CD14-positive monocyte (primary cell): ENCODE measurements at places on chromosomes 5 and 9. TPM values are rescaled to one million over a fixed set of nuclear protein-coding genes. Genes with fewer than 3 reads are reported as not detected.

GRCh38 chr5:98309785-98310598 is 463.5 kb upstream of the RGMB start:
- peak; percentile 34 for DNase-seq

DNA sequence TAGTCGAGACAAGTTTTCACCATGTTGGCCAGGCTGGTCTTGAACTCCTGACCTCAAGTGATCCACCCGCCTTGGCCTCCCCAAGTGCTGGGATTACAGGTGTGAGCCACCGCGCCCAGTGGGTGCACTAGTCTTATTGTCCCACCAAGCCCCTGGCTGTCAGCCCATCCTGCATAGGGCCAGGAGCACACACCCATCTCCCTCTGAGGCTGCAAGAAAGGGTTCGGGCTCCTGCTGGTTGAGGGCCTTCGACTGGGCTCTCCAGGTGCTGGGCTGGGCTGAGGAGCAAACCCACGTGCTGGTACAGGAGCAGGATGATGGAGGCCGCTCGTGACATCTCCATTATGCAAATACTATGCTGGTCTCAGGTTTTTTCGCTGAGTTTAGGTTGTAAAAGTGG is 25.1 kb upstream of the RNF130 start:
- DNase-seq = no peak

GRCh38 chr5:71789746-71790145 is 70.7 kb downstream of the CARTPT start:
- no peak for DNase-seq

DNA sequence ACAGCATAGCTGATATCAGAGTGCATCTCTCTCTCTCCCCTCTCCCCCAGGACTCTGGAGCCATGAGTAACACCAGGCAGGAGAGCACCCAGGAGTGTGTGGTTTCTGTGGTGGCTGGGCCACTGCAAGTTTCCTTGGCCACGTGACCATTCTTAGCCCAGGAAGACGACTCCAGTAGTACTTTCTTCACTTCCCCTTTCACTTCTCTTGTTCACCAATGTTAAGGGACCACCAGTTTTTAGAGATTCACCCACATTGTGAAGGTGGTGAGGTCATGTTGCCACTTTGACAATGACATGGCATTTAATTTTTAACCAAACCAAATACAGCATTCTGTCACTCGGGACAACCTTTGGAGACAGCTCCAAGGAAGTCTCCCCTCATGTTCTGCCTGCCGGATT is 17.9 kb upstream of the DAPK1 start:
- DNase-seq = peak; percentile 99

- no peak for DNase-seq
Measured at GRCh38 chr5:107887166-107887943, 216.6 kb upstream of the EFNA5 start.

DNA sequence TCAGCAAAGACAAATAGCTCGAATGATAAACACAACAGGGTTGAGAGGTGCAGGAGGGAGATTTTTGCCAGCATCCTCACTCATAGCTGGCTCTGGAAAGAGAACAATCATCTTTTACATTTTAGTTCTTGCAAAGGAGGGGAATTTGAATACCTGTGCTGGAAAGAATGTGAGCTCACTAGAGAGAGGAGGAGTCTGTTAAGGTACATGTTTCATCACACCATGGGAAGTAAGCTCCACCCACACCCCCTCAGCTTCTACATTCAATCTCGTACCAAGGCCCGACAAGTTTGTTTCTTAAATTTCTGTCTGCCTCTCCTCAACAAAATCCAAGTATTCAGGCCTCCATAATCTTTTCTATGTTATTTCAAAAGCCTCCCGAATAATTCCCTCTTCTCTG is 254.6 kb downstream of the BRINP1 start:
- DNase-seq = no peak

DNA sequence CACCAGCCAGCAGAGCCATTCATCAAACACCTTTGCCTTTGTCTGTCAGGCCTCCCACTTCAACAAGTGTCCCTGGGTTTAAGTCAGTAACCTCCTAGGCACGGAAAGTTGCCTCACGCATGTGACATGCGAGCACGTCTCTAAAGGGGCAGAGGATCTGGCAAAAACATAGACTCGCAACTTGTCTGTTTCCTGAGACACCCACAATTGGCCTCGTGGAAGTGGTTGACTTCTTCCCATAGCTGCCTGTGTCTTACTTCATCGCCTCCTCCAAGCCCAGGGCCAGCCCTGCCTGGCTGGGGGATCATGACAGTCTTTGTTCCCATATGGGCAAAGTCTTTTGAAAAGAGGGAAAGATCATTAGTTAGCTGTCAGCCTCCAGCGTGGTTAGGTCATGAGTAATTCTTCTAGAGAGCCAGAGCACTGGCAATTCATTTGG is 35.5 kb upstream of the GLRX start:
- no peak for DNase-seq

DNA sequence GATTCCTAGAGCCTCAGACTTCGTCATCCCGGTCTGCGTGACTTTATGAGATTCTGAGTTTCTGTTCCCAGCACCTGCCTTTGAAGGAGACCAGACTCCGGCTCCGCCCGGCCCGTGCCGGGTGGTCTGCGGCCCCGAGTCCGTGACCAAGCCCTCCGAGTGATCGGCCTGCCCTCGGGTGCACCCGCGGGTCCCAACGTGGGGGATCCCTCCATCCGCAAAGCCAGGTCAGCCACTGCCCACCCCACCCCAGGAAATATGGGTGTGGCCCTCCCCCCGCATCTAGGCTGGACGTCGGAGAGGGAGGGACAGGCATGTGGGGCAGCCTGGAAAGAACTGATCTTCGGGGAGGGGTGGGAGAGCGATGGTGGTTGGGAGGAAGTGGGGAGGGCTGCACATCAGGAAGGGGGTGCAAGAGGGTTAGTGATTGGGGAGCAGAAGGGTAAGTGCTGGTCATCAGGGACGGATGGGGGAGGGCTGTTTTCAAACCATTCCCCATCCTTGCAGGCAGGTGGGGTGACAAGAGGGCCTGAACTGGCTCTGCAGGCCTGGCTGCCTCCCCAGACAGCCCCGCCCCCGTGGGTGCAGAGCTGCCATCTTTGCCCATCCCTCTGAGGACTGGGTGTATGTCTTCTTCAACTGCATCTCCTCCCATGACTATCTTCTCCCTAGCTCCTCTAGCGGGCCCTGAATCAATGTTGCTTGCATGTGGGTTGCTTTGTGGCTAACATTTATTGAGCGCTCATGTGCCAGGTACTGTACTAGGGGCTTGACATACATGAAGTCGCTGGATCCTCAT is 747 bp downstream of the LRSAM1 start:
- DNase-seq = peak; percentile 50

GRCh38 chr5:122775550-122776542 is 966 bp downstream of the SNX2 start:
- DNase-seq = peak; percentile 78

GRCh38 chr9:121613009-121613752 is 38.3 kb upstream of the DAB2IP start:
- no peak for DNase-seq

GRCh38 chr5:148989567-148989966 is 73.3 kb downstream of the SH3TC2 start:
- no peak for DNase-seq

DNA sequence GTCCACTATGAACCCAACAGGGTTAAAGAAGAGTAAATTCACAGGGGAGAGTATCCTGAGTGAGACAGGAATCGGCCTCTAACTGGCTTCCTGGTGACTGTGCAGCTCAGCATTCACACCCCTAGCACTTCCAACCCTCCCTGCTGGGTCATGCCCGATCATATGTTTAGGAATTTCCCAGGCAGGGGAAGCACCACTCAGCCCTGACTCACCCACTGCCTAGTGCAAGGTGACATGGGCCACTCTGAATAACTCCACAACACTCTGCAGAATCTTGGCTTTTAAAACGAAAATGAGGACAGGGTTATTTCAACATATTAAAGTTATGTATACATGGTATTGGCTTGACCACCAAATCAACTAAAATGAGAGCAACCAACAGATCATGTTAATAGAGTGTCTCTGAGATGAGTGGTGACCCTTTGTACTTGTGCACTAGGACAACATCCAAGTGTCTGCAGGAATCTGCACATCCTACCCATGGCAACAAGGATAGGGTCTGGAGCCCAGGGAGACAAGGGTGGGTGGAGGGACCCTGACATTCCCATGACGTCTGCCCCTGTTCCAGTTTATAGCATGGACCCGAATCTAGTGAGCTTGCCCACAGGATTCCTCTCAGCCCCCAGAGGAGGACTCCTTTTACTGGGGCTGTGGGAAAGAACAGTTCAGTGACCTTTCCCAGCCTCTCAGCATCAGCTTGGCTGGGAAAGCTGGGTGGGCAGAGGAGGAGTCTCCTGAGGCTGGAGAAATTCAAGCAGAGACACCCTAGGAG is 485.8 kb downstream of the SEMA5A start:
- DNase-seq = no peak

DNA sequence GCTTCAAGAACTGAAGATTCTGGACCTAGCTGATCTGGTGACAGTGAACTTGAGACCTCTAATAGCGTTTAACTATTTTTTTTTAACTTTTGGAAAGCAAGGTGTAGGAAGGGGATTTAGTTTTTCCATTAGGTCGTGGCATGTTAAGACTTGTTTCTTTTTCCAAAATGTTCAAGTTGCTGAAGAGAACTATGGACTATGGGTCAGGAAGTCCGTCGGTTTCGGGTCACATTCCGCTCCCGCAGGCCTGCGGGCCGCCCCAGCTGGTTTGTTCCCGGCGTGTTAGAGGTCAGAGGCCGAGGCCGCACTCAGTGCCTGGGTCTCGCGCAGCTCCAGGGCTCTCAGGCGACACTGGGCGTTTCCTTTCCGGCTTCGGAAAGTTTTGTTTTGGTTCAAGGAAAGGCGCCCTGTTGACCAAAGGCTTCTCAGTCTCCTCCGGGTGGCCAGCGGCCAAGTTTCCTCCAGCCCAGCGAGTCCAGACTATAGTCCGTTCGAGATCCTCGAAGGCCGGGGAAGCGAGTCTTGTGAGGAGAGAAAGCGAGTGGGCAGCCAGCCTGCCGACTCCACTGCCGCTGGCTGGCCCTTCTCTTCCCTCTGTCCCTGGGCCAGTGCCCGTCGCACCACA is 586 bp upstream of the FCHO2 start:
- peak; percentile 46 for DNase-seq

DNA sequence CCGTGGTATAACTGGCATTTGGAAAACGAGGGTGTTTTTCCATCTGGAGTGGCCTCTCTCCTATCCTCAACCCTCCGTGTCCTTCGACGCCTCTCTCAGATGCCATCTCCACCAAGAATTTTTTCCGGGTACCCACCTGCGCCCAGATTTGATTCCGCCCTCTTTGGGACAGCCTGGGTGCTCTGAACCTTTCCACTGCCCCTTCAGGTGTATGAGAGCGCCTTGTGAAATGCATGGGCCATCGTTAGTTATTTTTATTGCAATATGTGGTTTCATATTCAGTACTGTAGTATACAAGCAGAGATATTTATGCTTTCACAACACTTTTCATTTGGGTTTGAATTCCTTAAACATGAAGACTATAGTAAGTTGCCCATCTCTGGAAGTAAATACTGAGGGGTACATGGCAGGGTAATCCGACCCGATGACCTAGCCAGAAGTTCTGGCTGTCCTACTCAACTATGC is 78.2 kb upstream of the IFNE start:
- DNase-seq = no peak

DNA sequence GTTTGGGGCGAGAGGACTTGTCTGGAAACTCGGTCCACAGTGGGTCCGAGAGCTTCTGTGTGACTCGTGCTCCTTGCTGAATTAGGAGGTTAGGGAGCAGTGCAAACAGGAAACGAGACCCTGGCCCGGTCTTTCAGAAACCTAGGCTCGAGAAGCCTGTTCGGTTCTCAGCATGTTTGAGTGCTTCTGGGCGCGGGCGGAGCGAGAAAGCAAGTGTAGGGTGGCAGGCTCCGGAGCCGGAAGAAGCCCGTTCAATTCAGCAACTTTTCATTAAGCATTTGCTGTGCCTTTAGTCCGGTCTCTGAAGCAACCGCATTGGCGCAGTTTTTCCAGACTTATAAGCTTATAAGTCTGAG is 547 bp downstream of the CLTA start:
- peak; percentile 25 for DNase-seq

- DNase-seq = no peak
Measured at GRCh38 chr5:72282878-72283277, 37.2 kb downstream of the MRPS27 start.

GRCh38 chr9:110847671-110848070 is 179.1 kb downstream of the MUSK start:
- DNase-seq = no peak

GRCh38 chr9:19114680-19115270 is 12.1 kb upstream of the HAUS6 start:
- no peak for DNase-seq

GRCh38 chr5:177490311-177490991 is 7.0 kb downstream of the PDLIM7 start:
- DNase-seq = no peak

GRCh38 chr5:53430618-53431252 is 49.7 kb upstream of the FST start:
- DNase-seq = no peak

- DNase-seq = no peak
Measured at GRCh38 chr5:133389066-133389590, 223.2 kb downstream of the FSTL4 start.

The ARHGEF37 gene
- not detected for polyA plus RNA-seq

The LCP2 gene
- polyA plus RNA-seq = 117 and 177 TPM in 2 replicates

The LCN9 gene
- not detected for polyA plus RNA-seq

The OR1J2 gene
- polyA plus RNA-seq = not detected in 2 replicates

The MARVELD2 gene
- polyA plus RNA-seq = 0.15 TPM

The GRM6 gene
- not detected for polyA plus RNA-seq

The PCDHB14 gene
- polyA plus RNA-seq = not detected in 2 replicates

The PCDHGA8 gene
- polyA plus RNA-seq = not detected

The INSL4 gene
- polyA plus RNA-seq = not detected in 2 replicates

The MRPL22 gene
- 66.1 TPM for polyA plus RNA-seq

The USP20 gene
- polyA plus RNA-seq = 2.7 TPM

The NOXA1 gene
- polyA plus RNA-seq = 1.6 TPM
